ENCODE measurements at places on chromosomes 7 and 10. TPM values are rescaled to one million over a fixed set of nuclear protein-coding genes. Genes with fewer than 3 reads are reported as not detected.

- no peak for DNase-seq
These were observed 17.6 kb downstream of the SFTPA2 start for GRCh38 chr10:79542626-79543025.

DNA sequence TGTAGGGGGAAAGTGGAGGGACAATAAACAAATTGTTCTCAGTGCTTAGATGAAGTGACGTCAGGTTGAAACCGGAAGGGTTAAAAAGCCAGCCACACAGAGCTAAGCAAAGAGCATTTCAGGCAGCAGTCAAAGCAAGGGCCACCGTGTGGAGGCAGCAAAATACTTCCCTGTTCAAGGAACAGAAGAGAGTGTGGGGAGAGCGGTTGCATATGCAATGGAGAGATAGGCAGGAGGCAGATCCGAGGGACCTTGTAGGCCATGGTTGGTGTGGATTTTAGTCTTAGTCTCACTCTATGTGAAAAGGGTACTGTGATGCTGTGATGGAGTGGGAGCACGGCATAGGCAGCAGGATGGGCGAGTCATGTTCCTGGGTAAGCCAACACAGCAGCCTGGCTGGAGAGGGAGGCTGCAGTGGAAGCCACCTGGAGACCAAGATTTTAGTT, 3.8 kb upstream of the STN1 start:
- DNase-seq: peak; percentile 40

DNA sequence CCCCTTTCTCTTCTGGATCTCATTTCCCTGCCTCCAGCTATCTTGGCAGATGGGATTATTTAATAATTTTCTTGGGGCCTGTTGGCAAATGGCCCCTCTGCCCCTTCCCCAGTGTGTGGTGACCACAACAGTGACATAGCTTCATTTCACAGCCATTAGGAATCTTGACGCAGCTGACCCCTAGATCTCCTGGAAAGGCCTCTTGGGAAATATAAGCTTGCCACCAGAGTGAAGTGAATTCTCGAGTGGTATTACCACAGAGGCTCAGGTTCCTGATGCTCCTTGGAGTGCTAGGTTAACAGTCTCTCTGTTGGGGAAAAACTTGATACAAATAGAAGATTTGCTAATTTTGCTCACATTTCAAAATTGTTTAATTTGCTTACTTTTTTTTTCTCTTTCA, 57.8 kb downstream of the AUTS2 start:
- no peak for DNase-seq

- DNase-seq: no peak
These were observed 29.5 kb upstream of the SLC29A3 start for GRCh38 chr10:71289421-71290130.

DNA sequence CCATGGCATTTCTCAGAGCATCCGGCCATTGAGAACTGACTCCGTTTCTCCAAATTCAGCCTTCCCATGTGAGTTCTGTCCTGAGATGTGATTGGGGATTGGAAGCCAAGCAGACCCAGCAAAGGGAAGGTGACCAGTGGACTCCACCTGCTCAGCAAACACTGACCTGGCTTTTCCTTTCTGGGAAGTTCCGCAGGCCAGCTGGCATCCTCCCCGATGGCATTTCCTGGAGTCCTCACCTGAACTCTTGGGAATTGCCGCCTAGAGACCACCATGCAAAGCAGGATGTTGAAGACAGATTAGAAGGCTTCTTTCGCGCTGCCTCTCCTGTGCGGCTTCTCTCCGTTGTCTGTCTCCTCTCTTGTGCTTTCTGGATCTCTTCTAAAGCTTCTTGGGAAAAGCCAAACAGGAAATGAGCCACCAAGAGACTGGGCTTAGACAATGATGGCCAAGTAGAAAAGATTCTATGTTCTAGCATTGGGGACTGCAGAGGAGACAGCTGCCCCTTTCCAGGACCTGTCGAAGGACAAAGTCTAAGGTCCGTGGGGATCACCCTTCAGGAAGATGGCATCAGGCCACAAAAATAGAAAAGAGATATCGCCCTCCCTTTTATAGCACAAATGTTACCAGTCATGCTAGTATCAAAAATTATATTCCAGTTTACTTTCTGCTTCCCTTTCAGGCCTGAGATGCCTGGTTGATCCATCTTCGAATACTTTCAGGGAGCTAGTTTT, 103.7 kb upstream of the INSYN2A start:
- no peak for DNase-seq

- DNase-seq: peak; percentile 23
These were observed 13.6 kb downstream of the VPS50 start for GRCh38 chr7:93245525-93246432.

ADRA2A gene
- 0.11 TPM for total RNA-seq

HMX3 gene
- not detected for total RNA-seq

RARRES2 gene
- total RNA-seq: 4.2 TPM

SGMS1 gene
- 41.6 TPM for total RNA-seq

ZPBP gene
- not detected for total RNA-seq
